ENCODE measurements at places on chromosomes 13 and 19. TPM values are rescaled to one million over a fixed set of nuclear protein-coding genes. Genes with fewer than 3 reads are reported as not detected.

The PEAK3 gene
- total RNA-seq, result not detected

The ARL11 gene
- total RNA-seq, result not detected

The FAM216B gene
- not detected for total RNA-seq

The GPC5 gene
- not detected for total RNA-seq

The IGFL4 gene
- not detected for total RNA-seq

The MEGF8 gene
- total RNA-seq, result 13.6 TPM

The IL4I1 gene
- total RNA-seq, result not detected

The SPACA4 gene
- not detected for total RNA-seq

The ZNF728 gene
- total RNA-seq, result not detected

The ATP8B3 gene
- 1.6 TPM for total RNA-seq

The VSIG10L gene
- 0.62 TPM for total RNA-seq

The PRTN3 gene
- total RNA-seq, result not detected

The ZNF563 gene
- 4.5 TPM for total RNA-seq

The SGCG gene
- not detected for total RNA-seq

The GPI gene
- total RNA-seq, result 219 TPM

The MBD3L2 gene
- not detected for total RNA-seq

The MEIOSIN gene
- not detected for total RNA-seq

The OR1I1 gene
- not detected for total RNA-seq

The RNF113B gene
- not detected for total RNA-seq

The DACH1 gene
- not detected for total RNA-seq

All from hair follicular keratinocyte (primary cell).